ENCODE measurements at places on chromosomes 12 and 14.

GRCh38 chr14:60356906-60357550 lies 108.0 kb downstream of the PPM1A start:
- DNase-seq = no peak

DNA sequence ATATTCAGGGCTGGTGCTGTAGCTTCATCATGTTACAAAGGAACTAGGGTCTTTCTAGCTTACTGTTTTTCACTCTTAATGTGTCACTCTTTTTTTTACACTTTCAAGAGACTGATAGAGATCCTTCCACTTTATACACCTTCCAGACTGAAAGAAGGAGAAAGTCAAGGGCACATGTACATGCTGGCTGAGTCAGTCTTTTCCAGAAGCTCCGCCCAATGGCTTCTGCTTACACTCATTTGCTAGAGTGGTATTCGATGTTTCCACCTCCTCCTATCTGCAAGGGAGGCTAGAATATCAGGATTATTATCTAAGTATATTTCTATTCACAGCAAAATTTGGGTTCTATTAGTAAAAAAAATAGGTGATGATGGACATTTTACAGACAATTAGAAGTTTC lies 325.8 kb upstream of the OR4E1 start:
- no peak for DNase-seq

GRCh38 chr14:31886156-31886835 lies 190.8 kb upstream of the ARHGAP5 start:
- no peak for DNase-seq

DNA sequence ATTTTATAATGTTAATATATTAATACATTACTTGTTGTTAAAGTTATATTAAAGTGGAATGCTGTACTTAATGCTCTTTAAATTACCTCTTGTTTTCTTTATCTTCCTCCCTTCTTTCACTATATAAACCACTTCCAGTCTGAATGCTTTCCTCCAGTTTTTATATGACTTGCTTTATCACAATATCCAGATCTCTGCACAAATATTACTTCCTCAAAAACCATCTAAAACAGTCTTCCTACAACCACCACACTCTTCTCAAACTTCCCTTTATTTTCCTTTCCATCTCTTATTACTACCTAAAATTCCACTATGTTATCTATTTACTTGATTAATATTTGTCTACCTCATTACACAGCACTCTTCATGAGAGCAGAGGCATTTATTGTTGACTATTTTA lies 956.6 kb downstream of the LRFN5 start:
- no peak for DNase-seq

DNA sequence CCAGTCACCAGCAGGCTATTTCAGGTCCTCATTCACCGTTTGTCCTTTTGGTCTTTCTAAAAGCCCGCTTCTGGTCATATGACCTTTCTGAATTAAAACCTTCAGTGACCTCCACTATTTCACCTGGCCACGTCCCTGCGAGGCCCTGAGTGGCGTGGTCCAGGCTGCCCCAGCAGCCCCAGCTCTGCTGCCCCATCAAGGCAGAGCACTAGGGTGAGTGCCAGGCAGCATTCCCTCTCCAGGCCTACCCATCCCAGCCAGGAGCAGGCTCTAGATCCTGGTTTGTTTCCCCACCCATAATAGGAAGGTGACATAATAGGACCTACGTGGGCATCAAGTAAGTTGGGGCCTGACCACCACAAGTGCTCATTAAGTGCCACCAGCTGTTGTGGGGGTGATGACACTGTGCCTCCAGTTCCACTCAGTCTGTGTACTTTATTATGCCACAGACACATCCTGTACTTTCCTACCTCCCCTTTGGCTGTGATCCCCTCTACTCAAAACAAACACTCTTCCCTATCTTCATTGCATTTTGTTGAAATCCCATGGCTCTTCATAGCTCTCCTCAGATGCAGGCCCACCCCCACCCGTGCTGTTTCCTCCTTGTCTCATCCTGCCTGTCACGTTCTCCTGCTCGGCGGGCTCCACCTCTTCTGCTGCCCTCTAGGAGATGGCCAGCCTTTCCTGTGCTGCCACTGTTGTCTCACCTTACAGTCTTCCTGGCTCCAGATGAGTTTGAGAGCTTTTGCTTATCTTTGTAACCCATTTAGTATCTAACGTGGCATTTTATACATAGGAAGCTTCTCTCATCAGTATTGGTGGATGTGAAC lies 21.4 kb downstream of the CKB start:
- DNase-seq = no peak

DNA sequence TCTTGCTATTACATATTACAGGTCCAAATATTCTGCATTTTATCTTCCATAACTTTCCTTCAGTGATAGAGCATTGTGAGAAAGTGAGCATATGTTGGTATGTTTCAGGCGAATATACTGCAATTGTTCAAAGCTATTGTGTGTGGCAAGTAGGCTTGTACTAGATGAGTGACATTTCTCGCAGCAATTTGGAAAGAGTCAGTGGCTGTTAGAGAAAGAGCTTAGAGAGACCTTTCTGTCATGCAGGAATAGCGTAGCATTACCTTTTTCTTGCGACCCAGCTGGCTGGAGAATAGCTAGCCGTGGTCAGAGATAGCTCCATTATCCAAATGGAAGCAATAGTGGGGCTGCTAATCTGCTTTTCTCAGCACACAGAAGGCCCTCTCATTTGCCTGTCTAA lies 678.5 kb upstream of the FOXG1 start:
- DNase-seq = no peak

DNA sequence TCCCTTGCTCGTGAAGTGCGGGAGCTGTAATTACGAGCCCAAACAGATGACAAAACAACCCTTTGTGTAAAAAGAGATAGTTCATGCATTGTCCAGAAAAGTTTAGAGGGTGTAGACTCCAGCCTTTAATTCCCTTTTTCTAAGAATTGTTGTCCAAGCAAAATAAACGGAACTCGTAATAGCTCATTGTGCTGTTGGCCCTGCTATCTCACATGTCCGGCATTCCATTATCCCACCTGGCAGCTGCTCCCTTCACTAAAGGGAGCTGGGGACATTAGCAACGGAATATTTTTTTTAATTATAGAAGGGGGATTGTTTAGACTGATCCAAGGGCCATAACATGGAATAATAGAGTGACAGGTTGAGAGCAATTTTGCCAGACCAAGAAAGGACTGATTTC lies 277.5 kb upstream of the TBX3 start:
- no peak for DNase-seq

- DNase-seq = no peak
These were observed 88.5 kb upstream of the ZFP36L1 start for GRCh38 chr14:68881396-68881795.

- DNase-seq = no peak
These were observed 115.9 kb upstream of the TBX3 start for GRCh38 chr12:114799574-114800487.

GRCh38 chr12:31485571-31485970 lies 105.4 kb downstream of the DENND5B start:
- DNase-seq = no peak

GRCh38 chr14:74571901-74572725 lies 39.9 kb downstream of the LTBP2 start:
- DNase-seq = no peak

GRCh38 chr12:84507956-84508850 lies 404.4 kb downstream of the SLC6A15 start:
- no peak for DNase-seq

GRCh38 chr12:120110550-120111501 lies 5.7 kb downstream of the RAB35 start:
- no peak for DNase-seq

DNA sequence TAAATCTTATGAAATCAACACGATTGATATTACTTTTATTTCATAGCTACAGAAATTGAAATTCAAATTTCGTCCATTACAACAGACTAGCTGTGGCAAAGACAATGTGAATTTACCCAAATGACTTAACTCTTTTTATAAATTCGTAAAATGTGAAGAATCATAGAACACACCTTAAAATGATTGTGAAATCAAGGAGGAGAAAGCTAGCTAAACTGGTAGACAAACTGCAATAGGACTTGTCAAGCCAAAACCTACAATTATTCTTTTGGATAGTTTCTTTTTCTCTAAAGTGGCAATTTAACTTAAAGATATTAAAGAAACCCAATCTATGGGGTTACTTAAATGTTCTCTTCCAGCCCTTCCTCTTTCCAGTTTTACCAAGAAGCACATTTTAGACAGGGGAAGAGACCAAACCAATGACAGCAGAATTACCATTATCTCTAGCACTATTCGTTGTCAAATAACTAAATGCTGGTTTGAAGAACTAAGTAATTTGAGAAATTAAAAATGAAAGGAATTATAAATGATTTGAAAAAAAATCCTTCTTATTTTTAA lies 807 bp upstream of the SLC16A7 start:
- no peak for DNase-seq

- DNase-seq = no peak
These were observed 28.6 kb upstream of the BLTP3B start for GRCh38 chr12:100171248-100171647.

DNA sequence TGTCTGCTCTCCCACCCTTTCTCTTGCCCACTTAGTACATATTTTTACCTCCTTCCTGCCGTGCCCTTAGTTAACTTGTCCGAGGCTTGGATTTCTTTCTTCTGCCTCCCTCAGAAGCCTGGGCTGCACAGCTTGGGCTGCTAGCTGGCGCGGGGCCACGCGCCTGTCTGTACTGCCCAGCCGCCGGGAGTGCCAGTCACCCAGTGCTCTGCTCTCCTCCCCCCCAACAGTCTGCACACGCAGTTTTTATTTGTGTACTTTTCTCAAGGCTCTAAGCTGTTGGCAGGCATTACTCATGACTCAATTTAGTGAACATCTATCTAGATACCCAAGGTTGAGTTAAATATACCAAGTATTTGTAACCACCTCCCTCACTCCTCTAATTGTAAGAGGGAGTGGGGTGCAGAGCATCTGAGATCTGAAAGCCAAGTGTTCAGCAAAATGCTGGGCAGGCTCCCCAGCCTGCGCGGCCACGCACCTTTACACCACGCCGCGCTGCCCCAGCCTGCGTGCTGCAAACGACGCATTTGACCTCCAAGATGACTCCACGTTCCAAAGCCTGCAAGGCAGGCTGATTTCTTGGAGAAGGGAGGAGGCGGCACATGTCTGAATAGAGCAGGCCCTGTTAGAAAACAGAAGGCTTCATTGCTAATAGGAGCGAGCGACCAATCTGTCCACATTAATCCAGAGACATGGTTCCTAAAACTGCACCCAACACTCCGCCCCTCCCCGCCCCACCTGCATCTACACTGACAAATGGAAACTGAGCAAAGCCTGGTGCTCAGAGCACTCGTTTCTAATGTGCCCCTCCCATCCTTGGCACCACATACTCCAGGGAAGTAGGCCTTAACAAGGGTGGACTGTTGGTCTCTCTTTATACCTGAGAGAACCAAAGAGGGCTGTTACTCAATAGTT lies 18.2 kb upstream of the CACNA2D4 start:
- no peak for DNase-seq

GRCh38 chr12:17928708-17929366 lies 161.2 kb downstream of the RERGL start:
- DNase-seq = no peak

DNA sequence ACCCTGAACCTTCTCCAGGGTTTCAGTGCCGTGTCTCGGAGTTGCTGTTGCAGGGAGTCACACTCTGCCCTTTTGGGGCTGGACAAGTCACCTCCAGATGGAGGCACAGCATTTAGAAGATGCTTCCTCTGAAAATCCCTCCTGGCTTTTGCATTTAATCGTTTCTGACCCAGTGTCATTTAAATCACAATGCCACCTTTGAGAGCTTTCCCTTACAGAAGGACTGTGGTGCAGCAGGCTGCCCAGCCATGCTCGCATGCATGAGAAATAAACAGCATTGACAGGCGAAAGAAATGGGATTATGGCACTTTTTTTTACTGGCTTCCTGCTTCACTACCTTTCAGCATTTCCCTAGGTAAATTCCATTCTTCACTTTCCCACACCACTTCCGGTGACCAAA lies 113.4 kb upstream of the DYRK2 start:
- DNase-seq = no peak

GRCh38 chr12:30461026-30461615 lies 234.5 kb downstream of the IPO8 start:
- DNase-seq = no peak

DNA sequence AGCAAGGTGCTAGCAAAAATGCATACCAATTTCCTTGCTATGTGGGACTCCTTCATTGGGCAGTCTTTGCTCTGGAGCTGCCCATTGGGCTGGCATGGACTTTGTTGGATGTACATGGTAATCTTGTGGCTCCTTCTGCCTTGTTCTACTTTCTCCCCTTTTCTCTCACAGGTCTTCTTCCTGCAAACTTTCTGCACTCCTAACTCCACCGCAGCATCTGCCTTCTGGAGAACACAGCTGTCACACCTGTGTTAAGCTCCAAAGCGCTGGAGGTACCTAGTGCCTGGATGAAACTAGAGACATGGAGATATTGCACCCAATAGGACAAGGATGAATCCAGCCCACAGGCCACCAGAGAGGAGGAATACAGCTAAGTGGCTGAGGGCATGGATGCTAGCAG lies 60.7 kb upstream of the CCND2 start:
- no peak for DNase-seq

GRCh38 chr12:125983094-125983783 lies 918.0 kb downstream of the AACS start:
- no peak for DNase-seq

DNA sequence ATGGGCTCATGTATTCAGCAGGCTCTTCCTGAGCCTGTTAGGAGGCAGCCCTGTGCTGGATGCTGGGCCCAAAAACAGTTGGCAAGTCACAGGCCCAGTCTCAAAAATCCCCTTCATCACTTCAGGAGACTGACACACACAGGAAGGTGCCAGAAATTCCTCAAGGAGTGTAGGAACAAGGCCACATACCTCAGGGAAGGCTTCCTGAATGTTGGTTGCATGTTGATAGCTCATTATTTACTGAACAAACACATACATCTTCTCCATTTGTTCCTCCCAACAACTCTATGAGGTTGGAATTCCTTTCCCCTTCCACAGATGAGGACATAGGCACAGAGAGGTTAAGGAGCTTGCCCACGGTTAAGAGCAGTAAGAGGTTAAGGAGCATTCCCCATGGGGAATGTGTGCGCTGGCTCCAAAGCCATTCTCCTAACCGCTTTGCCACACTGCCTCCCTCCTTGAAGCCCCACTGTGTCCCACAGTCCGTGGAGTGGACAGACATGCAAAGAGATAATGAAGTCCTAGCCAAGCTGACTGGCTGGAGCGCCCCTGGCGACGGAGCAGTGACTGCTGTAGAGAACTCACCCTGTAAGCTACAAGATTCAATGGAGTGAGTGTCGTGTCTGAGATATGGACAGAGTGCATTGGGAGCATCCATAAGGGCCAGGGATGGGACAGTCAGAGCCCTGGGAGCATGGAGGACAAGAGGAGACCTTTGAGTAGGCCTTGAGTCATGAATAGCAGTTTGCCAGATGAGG lies 3.3 kb downstream of the HHIPL1 start:
- no peak for DNase-seq

Data from NCI-H526 treated with DMSO at 0.1 percent for 48 hours (cell line).